ENCODE measurements at places on chromosomes 2 and 18.

DNA sequence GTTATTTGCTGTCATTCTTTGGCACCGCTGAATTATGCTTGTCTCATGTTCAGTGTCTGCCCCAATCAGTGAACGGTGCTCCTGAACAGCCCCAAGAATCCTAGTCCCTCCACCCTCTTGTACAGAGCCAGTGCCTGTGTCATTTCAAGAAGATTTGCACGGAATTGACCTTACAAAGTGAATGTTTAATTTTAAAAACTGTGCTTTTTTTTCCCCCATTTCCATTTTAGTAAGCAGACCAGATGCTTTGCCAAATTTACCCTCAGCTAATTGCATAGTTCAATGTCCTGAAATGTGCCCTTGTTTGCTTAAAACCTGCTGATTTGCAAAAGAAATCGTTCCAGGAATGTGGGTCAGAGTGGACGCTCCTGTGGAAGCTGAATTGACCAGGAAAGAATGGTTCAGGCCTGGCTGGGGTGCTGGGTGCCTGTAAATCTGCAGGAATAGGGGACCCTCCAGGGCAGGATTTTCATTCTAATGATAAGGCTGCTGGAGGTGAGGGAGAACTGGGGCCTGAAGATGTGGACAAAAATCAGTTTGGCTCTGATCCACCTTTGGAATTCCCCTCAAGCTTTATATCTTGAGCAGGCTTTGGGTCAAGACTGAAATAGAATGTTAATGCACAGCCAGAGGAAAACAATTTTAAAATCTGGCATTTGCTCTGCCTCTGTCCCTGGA is 20.1 kb downstream of the TMEM17 start:
- DNase-seq: no peak

DNA sequence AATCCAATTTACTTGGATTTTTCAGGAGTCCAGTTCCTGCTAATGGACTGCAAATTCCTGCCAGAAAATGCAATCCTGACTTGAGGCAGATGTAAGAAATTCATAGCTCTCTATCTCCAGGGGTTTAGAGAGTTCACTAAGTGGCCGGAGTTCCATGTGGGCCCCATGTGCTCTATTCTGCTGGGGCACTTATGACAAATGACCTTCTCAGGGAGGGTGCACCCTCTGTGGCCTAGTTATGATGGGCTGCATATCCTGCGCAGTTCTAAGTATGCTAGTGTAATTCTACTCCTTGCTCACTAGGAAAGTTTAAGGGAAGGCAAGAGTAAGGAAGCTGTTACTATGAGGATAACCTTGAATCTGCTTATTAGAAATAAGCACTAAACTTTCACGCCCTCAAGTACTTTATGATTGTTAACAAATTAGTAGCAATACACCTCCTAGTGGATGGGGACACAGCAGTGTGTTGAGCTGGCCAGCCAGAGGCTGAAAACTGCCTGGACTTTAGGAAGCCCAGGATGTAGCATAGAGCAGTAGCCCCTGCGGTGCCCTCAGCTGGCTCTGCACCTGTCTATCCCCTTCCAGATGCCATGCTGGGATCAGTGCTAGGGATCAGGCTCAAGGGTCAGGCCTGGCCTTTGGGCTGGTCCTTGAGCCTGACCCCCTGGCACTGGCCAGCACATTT is 14.4 kb downstream of the SMYD1 start:
- DNase-seq: no peak

DNA sequence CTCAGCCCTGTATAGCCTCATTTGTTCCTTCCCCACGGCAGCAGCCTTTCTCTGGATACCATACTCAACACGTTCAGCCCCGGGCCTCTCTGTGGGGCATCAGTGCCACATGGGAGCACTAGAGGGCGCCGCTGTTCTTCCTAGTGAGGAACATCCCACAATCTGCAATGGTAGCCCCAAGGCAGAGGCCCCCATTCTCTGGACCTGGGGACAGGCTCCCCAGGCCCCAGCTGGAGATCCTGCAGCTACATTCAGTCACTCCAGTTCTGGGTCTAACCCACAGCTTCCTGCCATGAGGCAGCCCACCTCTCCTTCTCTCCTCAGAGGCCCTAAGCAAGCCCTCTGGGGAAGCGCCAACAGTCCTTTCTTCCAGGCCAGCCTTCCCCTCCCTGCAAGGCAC is 14.2 kb upstream of the SFXN5 start:
- DNase-seq: no peak

DNA sequence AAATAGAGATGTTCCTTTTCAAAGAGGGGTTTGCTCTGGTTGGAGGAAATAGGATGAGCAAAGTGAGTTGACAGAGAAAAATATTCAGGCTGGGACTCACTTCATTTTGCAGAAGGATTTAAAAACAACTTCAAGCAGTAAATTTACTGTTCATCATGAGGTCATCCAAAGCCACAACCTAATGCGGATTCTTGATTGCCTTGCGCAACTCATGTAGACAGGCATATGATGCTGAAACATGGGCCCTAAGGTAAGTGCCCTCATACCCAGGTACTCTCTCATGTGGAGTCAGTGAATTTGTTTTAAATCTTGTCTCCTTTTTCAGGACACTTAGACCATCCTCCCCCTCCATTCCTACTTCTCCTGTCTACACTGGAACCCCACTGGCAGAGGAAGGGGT is 51.9 kb upstream of the LYPD1 start:
- no peak for DNase-seq

DNA sequence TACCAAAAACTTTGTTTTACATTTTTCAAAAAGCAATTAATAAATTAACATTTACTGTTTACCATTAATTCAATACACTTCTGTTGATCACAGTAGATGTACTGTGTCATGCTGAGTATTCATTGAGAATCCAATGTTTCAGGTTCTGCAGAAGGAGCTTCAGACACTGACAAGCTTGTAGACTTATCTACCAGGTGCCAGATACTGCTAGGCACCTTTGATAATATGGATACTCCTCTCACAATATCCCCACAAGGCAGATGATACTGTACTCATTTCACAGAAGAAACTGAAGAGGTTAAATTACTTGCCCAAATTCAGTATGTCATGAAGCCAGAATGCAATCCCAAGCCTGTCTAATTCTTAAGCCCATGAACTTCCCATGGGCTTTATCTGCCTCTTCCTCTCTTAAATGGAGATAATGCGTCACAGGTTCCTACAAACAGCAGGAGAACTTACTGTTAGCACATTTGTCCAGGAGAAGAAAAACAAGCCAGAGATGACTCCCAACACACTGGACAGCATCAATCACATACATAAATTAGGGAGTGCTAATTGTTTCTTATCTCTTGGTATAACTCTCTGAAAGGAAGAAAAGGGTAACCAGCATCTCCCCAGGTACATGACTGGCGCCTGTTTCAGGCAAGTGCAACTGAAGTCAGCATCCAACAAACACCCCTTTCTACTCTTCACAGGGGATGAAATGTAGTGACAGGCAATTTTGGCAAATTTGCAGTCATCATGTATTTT is 27.4 kb downstream of the ITSN2 start:
- DNase-seq: no peak

- DNase-seq: no peak
Observed at GRCh38 chr2:65916177-65916576, 483.8 kb upstream of the SPRED2 start.

- no peak for DNase-seq
Observed at GRCh38 chr2:176662753-176663152, 393.5 kb downstream of the MTX2 start.
